ENCODE measurements at places on chromosomes 4 and X. TPM values are rescaled to one million over a fixed set of nuclear protein-coding genes. Genes with fewer than 3 reads are reported as not detected.
A peak's percentile ranks its signal among the peaks of the same experiment; 100 is the strongest.

DNA sequence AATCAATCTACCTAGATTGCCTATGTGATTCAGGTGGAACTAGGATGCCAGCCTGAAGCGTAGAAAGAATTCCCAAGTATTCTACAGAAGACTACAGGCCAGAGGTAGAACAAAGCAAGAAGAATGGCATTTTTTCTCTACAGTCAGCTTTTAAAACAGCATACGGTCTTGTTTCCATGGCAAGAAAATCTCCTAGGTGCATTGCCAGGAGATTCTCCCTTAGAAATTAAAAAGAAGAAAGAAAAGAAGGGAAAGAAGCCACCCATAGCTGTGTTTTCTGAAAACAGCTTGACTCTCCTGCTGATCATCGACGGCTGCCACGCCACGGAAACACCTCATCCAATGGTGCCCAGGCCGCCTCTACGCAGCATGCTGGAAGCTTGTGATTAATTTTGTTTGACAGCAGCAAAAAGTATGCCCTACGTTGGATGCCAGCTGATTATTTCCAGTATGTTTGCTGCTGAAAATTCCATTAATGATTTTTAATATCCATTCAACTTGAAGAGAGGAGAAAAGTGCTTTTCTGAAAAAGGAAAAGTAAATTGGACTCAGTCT is 24.1 kb downstream of the ANK2 start:
- ATAC-seq = no peak

DNA sequence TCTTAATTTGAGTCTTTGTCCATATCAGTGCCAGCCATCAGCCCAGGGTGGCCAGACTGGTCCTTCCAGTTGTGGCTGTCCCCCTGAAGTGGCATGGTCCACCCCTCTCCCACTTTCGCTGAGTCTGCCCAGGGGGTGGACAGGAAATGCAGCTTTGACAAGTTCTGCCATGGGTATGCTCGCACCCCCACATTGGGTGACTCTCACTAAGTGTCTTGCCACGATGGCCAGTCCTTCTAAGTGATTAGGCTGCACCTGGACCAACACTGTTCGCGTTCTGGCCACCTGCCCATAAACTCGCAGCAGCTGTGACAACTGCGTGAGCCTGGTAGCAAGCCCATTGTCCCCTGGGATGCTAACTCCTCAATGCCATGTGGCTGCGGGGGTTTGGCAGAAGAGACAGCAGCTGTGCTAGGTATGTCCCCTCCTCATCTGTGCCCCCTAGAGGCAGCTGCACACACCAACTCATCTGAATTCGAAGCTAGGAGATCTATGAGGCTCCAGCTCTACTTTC is 10.0 kb upstream of the LNX1 start:
- no peak for ATAC-seq

- peak; percentile 31 for ATAC-seq
Observed at GRCh38 chrX:112677167-112677566, 2.6 kb downstream of the LHFPL1 start.

BMPR1B gene
- total RNA-seq = 14.7 TPM

DNA sequence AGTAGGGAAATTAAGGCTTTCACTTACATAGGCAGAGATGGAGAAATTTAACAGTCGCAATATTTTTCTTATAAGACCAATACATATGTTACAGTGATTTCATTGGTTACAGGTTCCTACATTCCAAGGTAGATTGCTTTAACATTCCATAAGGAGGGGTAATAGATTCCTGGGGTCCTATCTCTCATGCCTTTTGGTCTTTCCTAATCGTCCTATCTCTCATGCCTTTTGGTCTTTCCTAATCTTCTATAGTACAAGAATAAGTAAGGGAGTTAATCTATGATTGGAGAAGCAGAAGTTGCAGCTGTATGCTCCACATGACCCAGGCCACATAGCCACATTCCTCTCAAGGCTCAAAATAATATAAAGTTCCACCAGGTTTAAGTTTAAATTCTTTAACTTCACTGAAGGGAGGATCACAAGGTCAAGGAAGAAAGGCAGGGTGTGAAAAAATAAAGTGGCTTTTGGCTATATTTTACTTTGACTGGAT is 285.0 kb upstream of the BOD1L1 start:
- no peak for ATAC-seq

DNA sequence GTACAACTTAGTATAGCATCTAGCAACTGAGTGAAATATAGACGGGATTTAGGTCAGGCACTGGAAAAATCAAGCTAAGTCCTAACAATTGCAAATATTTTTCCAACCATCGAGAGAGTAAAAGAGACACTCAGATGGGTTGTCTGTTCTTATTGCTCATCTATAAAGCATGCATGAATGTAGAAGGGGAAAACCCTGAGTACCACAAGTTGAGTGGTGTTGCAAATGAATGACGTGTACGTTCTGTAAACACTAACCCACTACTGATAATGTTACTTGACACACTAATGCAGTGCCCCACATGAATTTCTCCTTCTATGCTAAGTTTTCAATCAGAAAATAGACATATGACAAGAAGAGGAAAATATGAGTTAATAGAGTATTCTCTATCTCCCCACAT is 211.2 kb downstream of the COX18 start:
- ATAC-seq = no peak

Data from gastroesophageal sphincter (tissue), 4 donors.